ENCODE measurements at places on chromosomes 11 and 22.

GRCh38 chr11:123168241-123168640 lies 26.8 kb downstream of the CLMP start:
- DNase-seq, result no peak

DNA sequence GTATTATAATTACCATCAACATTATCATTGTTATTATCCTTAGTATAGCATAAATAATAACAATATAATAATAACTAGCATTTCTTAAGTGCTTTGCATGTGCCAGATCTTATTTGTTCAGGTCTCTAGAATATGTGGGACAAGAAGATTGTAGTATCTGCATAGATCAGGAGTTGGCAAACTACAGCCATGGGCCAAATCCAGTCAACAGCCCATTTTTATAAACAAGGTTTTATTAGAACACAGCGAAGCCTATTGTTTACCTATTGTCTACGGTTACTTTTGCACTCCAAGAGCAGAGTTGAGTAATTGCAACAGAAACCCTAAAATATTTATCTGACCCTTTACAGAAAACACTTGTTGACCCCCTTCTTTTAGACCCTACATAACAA lies 81.4 kb downstream of the SLC1A2 start:
- DNase-seq, result no peak

DNA sequence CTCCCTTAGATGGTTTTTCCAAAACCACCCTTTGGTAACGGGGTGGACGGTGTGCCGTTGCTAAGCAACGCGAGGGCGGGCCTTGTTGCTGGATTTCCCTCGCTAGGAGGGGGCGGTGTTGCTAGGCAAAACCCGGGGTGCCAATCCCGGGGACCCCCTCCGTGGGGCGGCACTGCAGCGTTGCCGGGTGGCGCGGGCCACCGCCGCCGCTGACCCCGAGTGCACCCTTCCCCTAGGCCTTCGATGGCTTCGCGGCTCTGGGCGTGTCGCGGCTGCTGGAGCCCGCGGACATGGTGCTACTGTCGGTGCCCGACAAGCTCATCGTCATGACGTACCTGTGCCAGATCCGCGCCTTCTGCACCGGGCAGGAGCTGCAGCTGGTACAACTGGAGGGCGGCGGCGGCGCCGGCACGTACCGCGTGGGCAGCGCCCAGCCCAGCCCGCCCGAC lies 8.9 kb downstream of the EHBP1L1 start:
- no peak for DNase-seq

GRCh38 chr11:117179048-117179999 lies 781 bp downstream of the SIDT2 start:
- no peak for DNase-seq

GRCh38 chr11:12123273-12123672 lies 12.9 kb downstream of the MICAL2 start:
- no peak for DNase-seq

GRCh38 chr22:48957311-48957986 lies 870.2 kb downstream of the BRD1 start:
- DNase-seq, result no peak

DNA sequence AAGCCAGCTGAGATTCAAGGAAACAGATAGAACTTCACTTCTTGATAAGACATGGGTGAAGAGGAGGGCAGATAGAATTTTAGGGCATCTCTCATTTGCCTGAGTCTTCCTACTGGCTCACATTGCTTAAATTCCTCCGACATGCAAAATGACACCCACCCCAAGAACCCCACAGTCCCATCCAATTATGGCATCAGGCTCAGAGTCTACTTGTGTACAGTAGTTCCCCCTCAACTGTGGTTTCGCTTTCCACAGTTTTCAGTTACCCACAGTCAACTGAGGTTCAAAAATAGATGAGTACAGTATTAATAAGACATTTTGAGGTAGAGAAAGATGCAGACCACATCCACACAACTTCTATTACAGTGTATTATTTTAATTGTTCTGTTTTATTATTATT lies 99.8 kb downstream of the TTC17 start:
- DNase-seq, result no peak

- DNase-seq, result no peak
These were observed 86.4 kb upstream of the PICALM start for GRCh38 chr11:86155200-86155844.

DNA sequence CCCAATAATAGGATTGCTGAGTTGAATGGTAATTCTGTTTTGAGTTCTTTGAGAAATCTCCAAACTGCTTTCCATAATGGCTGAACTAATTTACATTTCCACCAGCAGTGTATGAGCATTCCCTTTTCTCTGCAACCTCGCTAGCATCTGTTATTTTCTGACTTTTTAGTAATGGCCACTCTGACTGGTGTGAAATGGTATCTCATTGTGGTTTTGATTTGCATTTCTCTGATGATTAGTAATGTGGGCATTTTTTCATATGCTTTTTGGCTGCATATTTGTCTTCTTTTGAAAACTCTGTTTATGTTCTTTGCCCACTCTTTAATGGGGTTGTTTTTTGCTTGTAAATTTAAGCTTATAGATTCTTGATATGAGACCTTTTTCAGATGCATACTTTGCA lies 97.4 kb downstream of the FDX1 start:
- DNase-seq, result no peak

- DNase-seq, result no peak
These were observed 350.6 kb upstream of the RAG2 start for GRCh38 chr11:36948460-36949127.

- DNase-seq, result no peak
These were observed 134.4 kb upstream of the ZC3H12C start for GRCh38 chr11:109958821-109959166.

DNA sequence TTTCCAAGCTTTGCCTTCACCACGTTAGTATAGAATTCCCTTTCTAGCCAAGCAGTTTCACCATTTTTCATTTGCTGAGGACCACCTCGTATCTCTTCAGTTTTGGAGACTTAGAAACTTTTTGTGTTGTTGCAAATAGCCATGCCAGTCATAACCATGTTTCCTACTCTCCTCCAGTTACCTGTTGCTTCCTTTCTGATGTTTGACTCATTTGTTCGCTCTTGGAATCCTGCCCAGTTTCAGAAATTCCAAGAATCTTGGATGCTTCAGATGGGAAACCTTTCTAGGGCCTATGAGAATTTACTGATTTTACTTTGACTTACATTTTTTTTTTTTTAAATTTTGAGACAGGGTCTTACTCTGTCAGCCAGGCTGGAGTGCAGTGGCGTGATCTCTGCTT lies 65.4 kb downstream of the PPP6R3 start:
- no peak for DNase-seq
